ENCODE measurements at places on chromosomes 7 and 10.

DNA sequence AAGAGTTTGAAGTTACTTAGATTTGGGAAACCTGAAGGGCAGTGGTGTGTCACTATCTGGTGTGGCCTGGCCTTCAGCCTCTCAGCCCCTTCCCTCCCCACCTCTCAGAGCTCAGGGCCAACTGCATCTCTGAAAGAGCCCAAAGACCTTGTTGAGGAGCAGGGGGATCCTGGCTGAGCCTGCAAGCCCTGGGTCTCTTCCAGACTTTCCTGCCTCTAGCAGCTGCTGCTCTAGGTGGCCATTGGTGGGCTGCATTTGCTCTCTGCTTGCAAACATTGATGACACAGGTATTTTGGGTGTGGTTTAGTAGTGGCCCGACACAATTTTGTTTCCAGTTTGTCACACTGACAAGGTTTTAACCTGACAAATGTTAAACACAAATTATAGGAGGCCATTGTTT, 3.1 kb upstream of the UPP1 start:
- no peak for DNase-seq

DNA sequence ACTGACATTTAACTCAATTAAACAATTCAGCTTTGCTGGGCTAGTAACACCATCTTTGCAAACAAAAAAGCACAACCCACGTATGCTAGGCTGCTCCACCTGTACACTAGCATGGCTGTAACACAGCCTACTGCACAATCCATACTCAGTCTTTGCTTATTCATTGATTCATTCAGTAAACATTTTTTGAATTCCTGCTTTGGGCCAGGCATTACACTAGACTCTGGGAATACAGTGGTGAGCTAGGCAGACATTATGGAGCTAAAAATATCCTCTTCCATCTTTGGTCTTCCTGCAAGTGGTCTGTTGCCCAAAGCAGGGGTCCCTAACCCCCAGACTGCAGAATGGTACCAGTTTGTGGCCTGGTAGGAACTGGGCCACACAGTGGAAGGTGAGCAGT, 9.9 kb downstream of the CNNM1 start:
- DNase-seq: peak; percentile 39

DNA sequence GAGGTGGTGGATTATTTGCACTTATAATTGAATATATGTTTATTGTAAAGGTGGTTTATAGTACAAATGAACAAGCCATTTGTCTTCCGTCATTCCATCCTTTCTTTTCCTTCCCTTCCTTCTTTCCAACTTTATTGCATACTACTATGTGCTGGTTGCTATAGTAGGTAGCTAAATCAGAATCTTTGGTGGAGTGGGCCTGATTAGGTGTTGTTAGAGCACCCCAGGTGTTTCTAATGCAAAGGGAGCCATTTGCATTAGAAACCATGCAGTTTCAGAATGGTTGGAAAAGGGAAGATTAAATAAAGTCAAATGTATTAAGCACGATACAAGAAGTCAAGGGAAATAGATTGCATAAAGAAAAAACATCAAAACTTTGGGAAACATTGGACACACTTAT, 88.8 kb upstream of the TRIL start:
- DNase-seq: no peak

DNA sequence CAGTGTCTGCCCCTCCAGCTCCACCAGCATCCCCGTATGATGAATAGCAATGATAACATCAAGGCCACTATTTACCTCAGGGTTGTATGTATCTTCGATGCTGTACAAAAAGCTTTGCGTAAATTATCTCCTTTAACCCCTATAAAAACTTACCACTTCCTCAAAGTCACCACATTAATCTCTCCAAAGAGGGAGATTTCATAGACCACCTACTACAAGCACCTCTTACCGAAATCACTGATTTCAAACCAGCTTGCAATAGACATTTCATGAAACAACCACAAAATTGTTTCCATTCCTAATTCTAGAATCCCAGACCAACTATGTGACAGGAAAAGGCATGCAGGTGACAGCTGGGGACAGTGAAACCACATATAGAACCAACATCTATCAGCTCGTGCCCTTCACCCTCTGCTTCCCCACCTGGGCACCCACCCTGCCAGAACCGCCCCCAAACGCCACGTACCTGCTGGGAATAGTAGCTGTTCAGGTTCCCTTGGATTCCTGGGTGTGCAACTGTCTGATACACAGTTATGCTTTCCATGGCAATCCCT, 20.1 kb upstream of the MMP21 start:
- no peak for DNase-seq

- DNase-seq: no peak
Measured at GRCh38 chr7:36775061-36775620, 50.8 kb upstream of the AOAH start.

- peak; percentile 26 for DNase-seq
Measured at GRCh38 chr7:46386428-46387399, 465.6 kb upstream of the IGFBP3 start.

DNA sequence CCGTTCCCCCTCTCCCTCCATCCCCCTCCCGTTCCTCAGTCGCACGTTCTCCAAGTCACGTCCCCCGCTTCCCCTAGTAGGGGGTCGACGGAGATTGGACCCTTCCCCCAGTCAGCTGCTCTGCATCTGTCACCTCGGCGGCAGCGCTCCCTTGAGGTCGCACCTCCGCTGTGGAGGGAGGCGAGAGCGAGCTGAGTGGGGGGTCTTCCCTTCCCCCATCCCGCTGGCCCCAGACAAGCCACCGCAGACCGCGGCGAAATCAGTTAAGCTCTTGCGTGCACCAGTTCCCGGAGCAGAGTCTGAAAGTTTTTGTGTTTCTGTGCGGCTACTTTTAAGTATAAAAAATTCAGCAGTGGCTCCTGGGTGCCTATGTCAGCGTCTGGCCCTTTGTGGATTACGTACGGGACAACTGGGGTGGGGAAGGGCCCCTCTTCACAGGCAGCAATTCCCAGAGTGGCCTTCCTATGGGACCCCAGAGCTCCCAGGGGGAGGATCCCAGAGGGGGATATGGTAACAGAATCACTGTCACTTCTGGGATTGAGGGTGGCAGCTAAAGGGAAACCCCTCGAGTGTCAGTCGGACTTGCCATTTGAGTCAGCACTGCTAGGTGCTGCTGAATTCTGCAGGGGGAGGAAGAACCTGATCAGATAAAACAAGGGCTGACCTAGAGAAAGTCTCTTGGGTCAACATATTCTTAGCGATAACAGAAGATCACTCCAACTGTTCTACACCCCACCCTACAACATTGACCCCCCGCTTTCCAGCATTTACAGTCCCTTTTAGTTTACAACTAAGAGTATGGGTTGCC, 12.5 kb upstream of the DDIT4 start:
- DNase-seq: peak; percentile 40

- DNase-seq: no peak
Measured at GRCh38 chr7:152987656-152988055, 228.1 kb downstream of the ACTR3B start.

DNA sequence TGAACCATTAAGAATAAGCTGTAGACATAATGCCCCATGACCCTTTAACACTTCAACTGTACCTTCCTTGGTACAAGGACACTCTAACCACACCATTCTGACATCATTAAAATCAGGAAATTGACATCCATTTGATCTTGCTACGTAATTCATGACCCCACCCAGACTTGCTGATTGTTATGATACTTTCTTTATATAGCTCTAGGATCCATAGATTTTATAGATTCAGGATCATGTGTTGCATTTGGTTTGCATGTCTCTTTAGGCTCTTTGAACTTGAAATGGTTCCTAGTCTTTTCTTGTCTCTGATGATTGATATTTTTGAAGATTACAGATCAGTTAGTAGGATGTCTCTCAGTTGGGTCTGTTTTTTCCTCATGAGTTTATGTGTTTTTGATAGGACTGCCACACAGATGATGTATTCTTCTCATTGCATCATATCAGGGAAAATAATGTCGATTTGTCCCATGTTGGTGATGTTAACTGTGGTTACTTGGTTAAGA, 13.5 kb downstream of the CCM2 start:
- DNase-seq: no peak

- DNase-seq: no peak
Measured at GRCh38 chr7:46633200-46633599, 712.1 kb upstream of the IGFBP3 start.

GRCh38 chr7:74482629-74483401, 29.1 kb downstream of the GTF2IRD1 start:
- DNase-seq: peak; percentile 65

- no peak for DNase-seq
Measured at GRCh38 chr10:30227481-30227880, 121.6 kb downstream of the MTPAP start.

DNA sequence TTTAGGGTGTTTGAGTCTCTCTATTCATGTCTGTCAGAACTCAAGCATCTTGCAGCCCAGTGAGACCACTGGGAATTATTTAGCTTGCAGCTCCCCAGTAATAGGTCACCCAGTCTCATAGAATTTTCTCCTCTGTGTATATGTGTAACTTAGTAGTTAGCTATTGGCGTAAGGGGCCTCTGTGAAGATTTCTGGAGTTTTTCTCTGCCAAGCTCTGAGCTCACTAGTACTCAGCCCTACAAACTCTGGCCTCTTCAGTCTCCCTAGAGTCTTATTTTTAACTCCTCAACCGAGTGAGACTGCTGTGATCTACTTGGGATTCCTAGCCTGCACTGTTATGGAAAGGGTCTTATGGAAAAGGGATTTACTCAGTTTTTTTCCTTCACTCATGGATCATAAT, 90.2 kb downstream of the PPP1R9A start:
- no peak for DNase-seq

GRCh38 chr10:84848967-84849366, 520.6 kb downstream of the CCSER2 start:
- no peak for DNase-seq

GRCh38 chr7:140417456-140418155, 13.7 kb downstream of the RAB19 start:
- no peak for DNase-seq

DNA sequence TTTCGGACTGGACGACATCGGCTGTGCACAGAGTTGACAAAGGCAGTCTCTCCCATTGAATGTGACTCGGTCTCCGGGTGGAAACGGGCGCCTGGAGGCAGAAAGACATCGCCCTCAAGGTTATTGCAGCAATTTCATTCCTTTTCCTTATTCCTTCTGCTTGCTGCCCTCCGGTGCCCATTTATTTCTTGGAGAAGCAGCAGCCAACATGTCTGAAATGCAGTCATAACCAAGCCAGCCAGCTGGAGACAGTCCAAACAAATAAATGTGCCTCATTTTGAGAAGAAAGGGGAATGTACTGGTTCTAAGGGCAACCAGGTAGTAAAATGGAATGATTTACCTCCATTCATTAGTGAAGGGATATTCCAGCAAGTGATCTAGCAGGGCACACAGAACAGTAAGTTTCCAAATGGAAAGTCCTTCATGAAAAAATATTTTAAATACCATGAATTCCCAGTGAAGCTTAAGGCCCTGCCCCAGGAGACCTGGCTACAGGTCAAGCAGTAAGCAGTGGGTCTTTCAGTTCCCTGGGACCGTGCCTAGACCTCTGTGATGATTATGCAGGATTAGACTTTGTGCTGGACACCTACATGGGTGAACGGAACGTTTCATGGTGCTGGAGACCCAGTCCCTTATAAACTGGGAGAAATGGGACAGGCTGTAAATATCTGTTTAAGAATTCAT, 86.6 kb downstream of the ABLIM1 start:
- DNase-seq: no peak

GRCh38 chr10:11908991-11909390, 85.8 kb downstream of the PROSER2 start:
- DNase-seq: no peak

DNA sequence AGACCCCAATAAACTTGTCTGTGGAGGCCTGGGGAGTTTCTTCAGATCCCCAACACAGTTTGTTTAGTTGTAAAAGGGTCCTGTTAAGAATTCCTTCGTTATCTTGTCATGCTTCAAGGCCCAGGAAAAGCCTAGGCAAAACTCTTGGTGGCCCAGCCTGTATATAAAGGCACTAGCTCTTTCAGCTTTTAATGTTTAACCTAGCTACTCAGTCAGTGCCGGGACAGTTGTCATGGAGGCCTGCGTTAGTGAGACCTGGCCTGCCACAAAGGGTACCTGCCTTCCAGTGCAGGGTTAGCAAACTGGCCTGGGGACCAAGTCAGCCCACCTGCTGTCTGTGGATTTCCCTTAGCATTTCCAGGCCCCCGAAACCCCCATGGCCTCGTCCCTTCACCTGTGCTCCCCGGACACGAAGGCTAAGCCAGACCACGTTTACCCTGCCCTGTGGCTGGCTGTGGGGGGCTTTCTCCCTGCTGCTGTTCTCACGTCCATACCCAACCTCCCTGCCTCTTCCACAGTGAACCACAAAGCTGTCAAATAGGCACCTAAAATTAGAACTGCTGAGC, 96.9 kb upstream of the PPP2R2D start:
- no peak for DNase-seq

DNA sequence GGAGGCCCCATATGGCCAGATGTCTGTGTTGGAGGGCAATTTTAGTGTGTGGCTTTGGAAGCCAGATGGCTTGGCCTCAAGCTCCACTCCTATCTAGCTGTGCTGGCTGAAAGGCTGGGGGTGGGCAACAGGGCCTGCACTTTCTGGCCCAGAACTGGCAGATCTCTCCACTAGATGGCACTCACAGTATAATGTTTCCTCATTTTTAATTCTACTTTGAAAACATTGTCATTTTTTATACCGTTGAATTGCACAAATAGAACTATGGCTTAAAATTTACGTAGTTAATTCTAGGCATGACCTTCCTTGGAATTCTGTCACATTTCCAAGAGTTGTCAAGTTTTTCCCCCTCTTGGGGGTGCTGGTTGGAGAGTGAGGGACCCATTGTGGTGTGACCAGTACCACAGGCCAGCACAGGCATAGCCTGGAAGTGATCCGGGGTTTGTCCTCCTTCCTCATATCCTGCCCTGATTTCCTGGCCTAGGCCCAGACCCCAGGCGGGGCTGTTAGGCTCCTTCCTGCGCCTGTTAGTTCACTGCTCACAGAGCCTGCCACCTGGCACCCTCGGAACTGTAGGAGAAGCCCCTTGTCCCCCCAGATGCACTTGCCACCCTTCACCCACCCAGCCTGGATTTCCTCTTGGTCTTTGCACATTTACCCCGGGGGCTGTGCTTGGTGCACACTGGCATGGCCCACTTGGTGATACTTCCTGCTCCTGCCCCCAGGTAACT, 52.8 kb downstream of the ARHGAP22 start:
- peak; percentile 69 for DNase-seq

DNA sequence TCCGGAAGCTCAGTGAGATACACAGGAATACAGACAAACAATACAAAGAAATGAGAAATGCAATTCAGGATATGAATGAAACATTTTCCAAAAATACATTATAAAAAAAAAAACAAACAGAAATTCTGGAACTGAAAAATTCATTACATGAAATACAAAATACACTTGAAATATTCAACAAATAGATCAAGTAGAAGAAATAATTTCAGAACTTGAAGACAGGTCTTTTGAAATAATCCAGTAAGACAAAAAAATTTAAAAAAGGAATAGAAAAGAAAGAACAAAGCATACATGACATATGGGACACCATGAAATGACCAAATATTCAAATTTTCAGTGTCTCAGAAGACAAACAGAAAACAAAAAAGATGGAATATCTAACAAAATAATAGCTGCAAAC, 102.5 kb downstream of the ALOX5 start:
- no peak for DNase-seq

GRCh38 chr7:17159500-17160037, 138.9 kb upstream of the AHR start:
- DNase-seq: no peak

Data from foreskin fibroblast (primary cell).